Immature natural killer cell (primary cell): ENCODE measurements at places on chromosomes 7 and 10.

- DNase-seq, result no peak
- H3K27me3 ChIP-seq, result peaks cover 6% of the 10 kb centered on the region
- H3K4me1 ChIP-seq, result no peaks in the 10 kb centered on the region
- H3K27ac ChIP-seq, result no peak overlapping the region
- no peaks in the 10 kb centered on the region for H3K36me3 ChIP-seq
Observed at GRCh38 chr10:124292911-124293615, 125.7 kb downstream of the OAT start.

GRCh38 chr7:128027485-128027980 lies 3.7 kb downstream of the LRRC4 start:
- H3K27ac ChIP-seq, result no peak overlapping the region
- peaks cover 7% of the 10 kb centered on the region for H3K36me3 ChIP-seq
- peaks cover 7% of the 10 kb centered on the region for H3K27me3 ChIP-seq
- DNase-seq, result no peak

DNA sequence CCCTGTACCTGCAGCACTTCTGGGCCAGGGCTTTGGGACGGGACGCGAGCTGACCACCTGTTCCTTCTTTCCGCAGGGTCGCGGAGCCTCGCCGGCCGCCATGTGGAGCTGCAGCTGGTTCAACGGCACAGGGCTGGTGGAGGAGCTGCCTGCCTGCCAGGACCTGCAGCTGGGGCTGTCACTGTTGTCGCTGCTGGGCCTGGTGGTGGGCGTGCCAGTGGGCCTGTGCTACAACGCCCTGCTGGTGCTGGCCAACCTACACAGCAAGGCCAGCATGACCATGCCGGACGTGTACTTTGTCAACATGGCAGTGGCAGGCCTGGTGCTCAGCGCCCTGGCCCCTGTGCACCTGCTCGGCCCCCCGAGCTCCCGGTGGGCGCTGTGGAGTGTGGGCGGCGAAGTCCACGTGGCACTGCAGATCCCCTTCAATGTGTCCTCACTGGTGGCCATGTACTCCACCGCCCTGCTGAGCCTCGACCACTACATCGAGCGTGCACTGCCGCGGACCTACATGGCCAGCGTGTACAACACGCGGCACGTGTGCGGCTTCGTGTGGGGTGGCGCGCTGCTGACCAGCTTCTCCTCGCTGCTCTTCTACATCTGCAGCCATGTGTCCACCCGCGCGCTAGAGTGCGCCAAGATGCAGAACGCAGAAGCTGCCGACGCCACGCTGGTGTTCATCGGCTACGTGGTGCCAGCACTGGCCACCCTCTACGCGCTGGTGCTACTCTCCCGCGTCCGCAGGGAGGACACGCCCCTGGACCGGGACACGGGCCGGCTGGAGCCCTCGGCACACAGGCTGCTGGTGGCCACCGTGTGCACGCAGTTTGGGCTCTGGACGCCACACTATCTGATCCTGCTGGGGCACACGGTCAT lies 13.3 kb downstream of the GPR146 start:
- no peak overlapping the region for H3K27ac ChIP-seq
- peaks cover 15% of the 10 kb centered on the region for H3K36me3 ChIP-seq
- H3K4me1 ChIP-seq, result peaks cover 12% of the 10 kb centered on the region
- DNase-seq, result no peak

DNA sequence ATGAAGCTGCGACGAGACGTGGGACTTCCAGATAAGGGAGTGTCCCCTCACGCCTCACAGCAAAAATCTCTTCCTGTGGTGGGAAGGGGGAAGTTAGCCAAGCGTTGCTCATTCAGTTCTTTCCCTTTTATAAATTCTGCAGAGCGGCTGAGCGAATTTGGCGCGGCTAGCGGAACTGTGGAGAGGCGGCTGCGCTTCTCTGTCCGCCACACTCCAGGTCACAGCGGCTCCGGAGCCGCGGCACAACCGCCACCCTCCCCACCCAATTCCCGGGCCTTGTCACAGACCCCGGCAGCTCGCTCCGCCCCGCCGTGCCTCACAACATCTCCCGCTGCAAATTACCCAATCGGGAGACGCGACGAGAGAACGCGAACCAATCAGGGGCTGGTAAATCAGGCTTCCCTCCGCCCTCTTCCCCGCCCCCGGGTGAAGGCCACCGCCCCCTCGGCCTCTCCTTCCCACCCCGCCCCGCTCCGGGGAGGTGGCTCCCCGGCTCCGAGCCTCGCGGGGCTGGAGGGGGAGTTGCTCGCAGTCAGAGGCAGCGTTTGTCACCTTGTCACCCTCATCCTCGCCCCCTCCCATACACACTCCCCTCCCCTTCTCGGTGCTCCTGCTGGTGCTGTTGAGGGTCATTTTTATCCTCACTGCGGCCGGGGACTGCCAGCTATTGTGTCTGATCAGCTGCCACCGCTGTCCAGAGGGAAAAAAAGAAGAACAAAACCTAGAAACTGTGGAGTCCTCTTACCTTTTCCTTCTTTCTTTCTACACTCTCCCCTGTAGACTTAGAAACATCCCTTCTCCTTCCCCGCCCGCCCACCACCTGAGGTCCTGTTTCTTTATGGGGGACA lies 918 bp upstream of the ARHGAP21 start:
- peak overlapping the region; percentile 95 for H3K4me3 ChIP-seq
- H3K27me3 ChIP-seq, result peaks cover 15% of the 10 kb centered on the region
- peak overlapping the region; percentile 83 for H3K27ac ChIP-seq
- no peaks in the 10 kb centered on the region for H3K36me3 ChIP-seq
- peak; percentile 95 for DNase-seq
